ENCODE measurements at places on chromosomes 6 and 20. TPM values are rescaled to one million over a fixed set of nuclear protein-coding genes. Genes with fewer than 3 reads are reported as not detected.

The TMEM244 gene
- not detected for total RNA-seq

The HSPA1L gene
- total RNA-seq: 0.35 TPM

The HLA-DPB1 gene
- not detected for total RNA-seq

The KCNB1 gene
- 3.0 TPM for total RNA-seq

The TMEM217 gene
- total RNA-seq: 4.6 TPM

The TSBP1 gene
- not detected for total RNA-seq

The ATG5 gene
- 26.4 TPM for total RNA-seq

The CRISP3 gene
- total RNA-seq: not detected

The RAET1G gene
- 8.3 TPM for total RNA-seq

The PRDM13 gene
- total RNA-seq: not detected

The IMPG1 gene
- not detected for total RNA-seq

The TNFRSF21 gene
- total RNA-seq: 19.3 TPM

The TRIM10 gene
- total RNA-seq: not detected

The TBXT gene
- total RNA-seq: not detected

The MCCD1 gene
- not detected for total RNA-seq

The OR2H1 gene
- not detected for total RNA-seq

The FHL5 gene
- not detected for total RNA-seq

The ERVFRD-1 gene
- not detected for total RNA-seq

The RPRD1B gene
- 53.0 TPM for total RNA-seq

Data from MCF 10A (cell line).